B cell (primary cell): ENCODE measurements at places on chromosomes 6 and 20. TPM values are rescaled to one million over a fixed set of nuclear protein-coding genes. Genes with fewer than 3 reads are reported as not detected.

DNA sequence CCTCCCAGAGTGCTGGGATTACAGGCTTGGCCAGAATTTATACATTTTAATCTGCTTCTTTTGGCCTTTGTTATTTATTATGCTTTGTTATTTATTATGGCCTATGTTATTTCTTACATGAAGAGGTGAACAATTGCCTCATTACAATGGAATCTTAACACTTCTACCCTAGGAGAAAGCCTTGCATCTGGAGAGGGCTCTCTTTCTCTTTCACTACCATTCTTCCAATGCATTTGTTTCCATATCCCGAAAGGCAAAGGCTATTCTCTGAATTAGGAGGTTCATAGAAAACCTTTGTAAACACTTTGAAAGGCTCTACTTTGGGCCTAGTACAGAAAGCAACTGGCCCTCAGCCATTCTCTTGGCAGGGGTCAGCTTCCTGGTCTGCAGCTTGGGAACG lies 19.9 kb upstream of the DEK start:
- DNase-seq, result no peak

DNA sequence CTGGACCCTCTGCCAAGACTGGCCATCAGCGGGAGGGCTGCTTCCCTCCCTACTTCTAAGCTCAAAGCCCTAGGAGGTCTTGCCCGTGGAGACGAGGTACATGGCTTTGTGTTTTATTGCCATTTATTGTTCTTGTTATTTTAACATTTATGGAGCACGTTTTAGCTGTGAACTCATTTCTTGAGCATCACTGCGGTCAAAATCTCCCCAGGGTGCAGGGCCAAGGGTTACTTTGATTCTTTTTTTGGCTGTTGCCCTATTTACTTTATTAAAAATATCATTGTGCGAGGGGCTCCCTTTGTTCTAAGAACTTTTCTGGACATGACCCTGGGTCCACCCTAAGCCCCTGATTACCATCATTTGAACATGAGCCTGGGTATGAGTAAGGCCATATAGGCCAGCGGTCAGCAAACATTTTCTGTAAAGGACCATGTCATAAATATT lies 51.6 kb downstream of the EYA2 start:
- DNase-seq, result no peak

- peak; percentile 86 for DNase-seq
Observed at GRCh38 chr6:43667245-43668150, 20.1 kb downstream of the MRPS18A start.

DNA sequence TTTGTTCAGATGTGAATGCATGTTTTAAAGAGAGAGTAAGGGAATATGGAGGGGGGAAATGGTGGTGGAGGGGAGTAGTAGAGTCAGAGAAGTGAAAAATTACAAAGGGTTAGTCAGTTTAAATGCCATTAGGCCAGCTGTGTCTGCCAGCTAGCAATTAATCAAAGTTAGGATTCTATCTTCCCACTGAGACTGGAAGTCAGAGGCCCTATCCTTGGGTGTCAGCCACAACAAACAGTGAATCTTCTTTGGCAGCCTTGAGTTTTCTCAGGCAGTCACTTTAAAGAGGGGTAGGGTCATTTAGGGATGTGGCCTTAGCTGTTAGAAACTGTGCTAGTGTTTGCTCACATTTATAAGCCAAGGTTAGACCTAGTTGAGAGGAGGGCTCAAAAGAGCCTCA lies 120.5 kb upstream of the BTBD3 start:
- no peak for DNase-seq

DNA sequence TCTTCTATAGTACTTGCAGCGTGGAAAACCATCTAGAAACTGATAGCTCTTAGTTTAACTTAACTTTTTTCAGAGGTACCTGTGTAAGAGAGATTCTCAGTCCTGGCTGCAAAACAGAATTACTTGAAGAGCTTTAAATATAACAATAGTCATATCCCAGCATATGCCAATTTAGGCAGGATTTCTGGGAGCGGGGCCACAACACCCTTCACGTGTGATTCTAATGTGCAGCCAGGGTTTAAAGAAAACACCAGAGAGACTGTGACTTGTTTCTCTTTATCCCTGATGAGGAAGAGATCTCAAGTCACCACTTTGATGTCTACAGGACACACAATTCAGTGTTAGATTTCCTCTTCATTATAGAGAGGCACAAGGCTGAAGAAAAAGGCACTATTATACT lies 103.7 kb downstream of the PDSS2 start:
- DNase-seq, result no peak

DNA sequence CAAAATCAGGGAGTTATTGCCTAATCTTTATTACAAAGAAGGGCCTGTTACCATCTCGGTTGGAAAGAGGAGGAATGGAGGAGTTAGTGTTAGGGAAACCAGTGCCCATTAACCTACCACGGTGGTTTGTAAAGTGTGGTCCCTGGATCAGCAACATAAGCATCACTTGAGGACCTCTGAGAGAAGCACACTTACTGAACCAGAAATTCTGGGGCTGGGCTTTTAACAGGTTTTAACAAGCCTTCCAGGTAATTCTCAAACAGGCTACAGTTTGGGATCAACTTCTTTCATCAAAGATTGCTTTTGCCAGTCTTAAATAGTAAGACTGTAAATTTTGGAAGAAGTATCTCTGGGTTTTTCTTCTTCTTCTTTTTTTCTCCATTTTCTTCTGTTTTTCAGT lies 329.5 kb upstream of the JAG1 start:
- DNase-seq, result no peak

- no peak for DNase-seq
Observed at GRCh38 chr6:56509031-56509430, 133.7 kb downstream of the DST start.

GRCh38 chr6:13383328-13384163 lies 55.2 kb upstream of the TBC1D7 start:
- DNase-seq, result peak; percentile 83

- DNase-seq, result no peak
Observed at GRCh38 chr6:20188630-20189075, 23.6 kb downstream of the MBOAT1 start.

GRCh38 chr6:56891754-56892153 lies 63.2 kb upstream of the BEND6 start:
- DNase-seq, result no peak

GRCh38 chr20:58466729-58467571 lies 48.2 kb downstream of the APCDD1L start:
- no peak for DNase-seq

- DNase-seq, result peak; percentile 89
Observed at GRCh38 chr6:166342349-166343149, at the start of gene SFT2D1. SFT2D1 (minus strand) TSS chr6:166342545; CDS start chr6:166342481, 64 bp downstream.

RIMS4 gene
- not detected in 2 replicates for total RNA-seq

GNMT gene
- total RNA-seq, result 2.0 and 2.8 TPM in 2 replicates

PCMTD2 gene
- 120 and 131 TPM in 2 replicates for total RNA-seq

KHDC1 gene
- total RNA-seq, result 2.9 and 3.5 TPM in 2 replicates

ULBP3 gene
- total RNA-seq, result 0.61 and 0.69 TPM in 2 replicates
